ENCODE measurements at places on chromosomes 16 and 17.

DNA sequence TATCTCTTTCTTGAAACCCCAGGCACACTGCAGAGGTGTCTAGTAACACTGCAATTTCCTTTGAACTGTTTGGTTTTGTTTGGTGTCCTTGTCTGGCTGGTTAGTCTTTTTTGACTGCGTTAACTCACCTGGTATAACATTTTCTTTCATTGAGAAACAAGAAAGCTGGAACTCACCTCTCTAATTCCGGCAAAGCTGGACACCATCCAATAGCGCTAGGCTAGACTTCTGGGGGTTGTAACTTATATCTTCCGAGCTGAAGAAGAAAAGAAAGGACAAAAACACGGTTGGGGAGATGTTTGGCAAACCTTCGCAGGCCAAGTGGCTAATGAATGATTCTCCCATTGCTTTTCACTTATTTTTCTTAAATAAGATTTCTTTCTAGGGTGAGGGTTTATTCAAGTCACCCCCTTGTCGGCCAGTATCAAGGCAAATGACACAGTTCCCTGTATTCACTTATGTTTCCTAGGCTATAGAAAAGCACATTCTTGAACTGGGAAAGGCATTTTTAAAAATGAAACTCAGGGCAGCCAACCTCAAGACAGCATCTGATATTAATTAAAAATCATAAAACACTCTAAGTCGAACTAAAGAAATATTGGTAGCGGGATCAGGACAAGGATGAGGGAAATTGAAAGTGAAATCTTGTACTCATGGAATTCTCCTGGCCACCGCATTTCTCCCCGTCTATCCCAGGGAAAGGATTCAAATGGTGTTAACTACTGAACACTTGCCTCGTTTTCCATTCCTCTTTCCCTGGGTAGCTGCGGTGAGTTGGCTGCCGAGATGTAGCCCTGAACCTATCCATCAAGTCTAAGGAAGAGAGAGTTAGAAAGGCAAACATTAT lies 95.9 kb upstream of the ZFHX3 start:
- DNase-seq: no peak

GRCh38 chr17:36885153-36885735 lies 52.0 kb upstream of the LHX1 start:
- DNase-seq: no peak

GRCh38 chr16:80804526-80805383 lies at the start of gene CDYL2:
Gene CDYL2, minus strand, starts transcription at chr16:80804598. Its CDS starts 425 bp downstream, at chr16:80804173.
- peak; percentile 53 for DNase-seq

- no peak for DNase-seq
Observed at GRCh38 chr17:37180376-37180775, 195.4 kb upstream of the C17orf78 start.

GRCh38 chr16:29029168-29029994 lies 44.5 kb downstream of the LAT start:
- peak; percentile 90 for DNase-seq

- no peak for DNase-seq
Observed at GRCh38 chr16:30841332-30841731, 52.5 kb downstream of the BCL7C start.

DNA sequence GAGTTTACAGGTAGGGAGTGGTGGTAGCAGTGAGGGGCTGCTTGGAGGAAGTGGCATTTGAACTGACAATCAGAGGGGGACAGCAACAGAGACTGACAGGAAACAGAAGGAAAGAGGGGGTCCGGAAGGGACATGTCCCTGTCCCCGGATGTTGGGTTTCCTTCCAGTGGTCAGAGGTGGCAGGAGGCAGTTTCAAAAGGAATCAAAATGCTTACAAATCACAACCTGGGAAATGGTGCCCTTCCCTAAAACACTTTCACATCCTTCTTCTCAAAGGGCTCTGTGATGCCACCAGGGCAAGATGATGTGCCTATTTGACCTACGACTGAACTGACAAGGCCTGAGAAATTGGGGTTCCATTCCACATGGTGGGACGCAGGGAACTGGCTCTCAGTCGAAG lies 19.7 kb downstream of the ADGRG1 start:
- no peak for DNase-seq

DNA sequence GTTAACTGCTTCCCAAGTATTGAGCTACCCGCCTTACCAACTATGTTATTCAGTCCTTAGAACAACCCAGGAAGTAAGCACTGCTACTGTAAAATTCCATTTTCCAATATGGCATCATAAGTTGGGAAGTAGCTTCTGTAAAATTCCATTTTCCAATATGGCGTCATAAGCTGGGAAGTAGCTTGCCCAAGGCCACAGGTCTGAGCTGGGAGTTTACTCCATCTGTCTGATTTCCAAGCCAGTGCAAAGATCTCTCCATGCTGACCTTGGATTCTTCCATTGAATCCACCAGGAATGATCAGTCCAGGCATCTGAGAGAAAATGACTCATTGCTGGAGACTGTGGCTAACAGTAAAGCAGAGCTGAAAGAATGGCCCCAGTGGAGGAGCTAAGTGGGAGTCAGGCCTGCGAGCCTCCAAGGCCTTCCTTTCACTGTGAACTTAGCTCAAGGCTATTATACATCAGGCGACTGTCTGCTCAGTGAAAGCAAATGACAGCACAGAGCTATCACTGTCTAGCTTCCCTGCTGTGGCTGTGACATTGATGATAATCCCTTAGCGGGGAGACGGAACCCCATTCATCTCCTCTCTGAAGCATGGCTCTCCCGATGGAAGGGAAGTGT lies 430.4 kb downstream of the HAPSTR1 start:
- no peak for DNase-seq

Data from activated CD4-positive, alpha-beta T cell treated with anti-CD3 and anti-CD28 coated beads, Interleukin-2, amount 50 U/mL, for 48 hours (primary cell).